ENCODE measurements at places on chromosomes 2 and 18. TPM values are rescaled to one million over a fixed set of nuclear protein-coding genes. Genes with fewer than 3 reads are reported as not detected.

The SULT1C3 gene
- not detected for total RNA-seq

The SLC5A7 gene
- 3.0 TPM for total RNA-seq

DNA sequence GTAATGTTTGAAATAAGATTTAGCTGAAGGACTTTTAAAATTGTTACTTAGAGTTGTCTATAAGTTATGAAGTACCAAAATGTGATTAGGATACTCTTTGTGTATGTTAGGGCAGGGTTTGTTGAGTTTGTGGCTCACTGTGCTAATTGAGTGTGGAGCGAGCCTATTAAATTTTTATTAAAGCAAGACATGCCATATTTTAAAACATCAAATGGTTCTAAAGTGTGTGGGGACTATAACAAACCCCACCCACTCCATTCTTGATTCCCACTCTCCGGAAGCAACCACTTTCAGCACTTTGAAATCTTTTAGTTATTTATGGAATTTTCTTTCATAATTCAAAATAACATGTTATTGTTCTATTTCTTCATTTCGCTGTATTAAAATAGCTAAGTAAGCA, 1.8 kb downstream of the HNMT start:
- DNase-seq: no peak
- H3K4me1 ChIP-seq: peaks cover 18% of the 10 kb centered on the region
- H3K27me3 ChIP-seq: no peaks in the 10 kb centered on the region
- H3K36me3 ChIP-seq: no peaks in the 10 kb centered on the region
- H3K27ac ChIP-seq: no peak overlapping the region
- peak overlapping the region; percentile 64 for H3K4me3 ChIP-seq

- peak overlapping the region; percentile 87 for H3K27ac ChIP-seq
- H3K27me3 ChIP-seq: no peaks in the 10 kb centered on the region
- H3K4me3 ChIP-seq: peak overlapping the region; percentile 87
- H3K36me3 ChIP-seq: peaks cover 5% of the 10 kb centered on the region
Observed at GRCh38 chr2:171894612-171894947, 536 bp upstream of the SLC25A12 start.

DNA sequence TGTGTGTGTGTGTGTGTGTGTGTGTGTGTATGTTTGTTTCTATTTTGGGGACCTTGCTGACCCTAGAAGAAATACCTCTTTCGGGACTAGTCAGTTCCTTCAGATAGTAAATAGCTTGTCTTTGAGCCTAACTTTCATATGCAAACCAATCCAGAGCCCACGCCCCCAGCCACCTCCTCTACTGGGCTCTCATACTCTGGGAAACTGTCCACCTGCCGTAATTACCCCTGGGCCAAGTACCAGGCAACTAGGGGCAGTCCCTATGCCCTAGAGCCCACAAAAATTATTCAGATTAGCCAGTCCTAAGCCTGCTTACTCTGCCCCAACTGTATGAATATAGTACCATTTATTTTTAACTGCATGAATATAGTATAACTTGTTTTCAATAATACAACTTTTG, 970.4 kb downstream of the EPHA4 start:
- H3K36me3 ChIP-seq: no peaks in the 10 kb centered on the region
- H3K27ac ChIP-seq: no peak overlapping the region
- no peaks in the 10 kb centered on the region for H3K27me3 ChIP-seq
- DNase-seq: no peak
- H3K4me3 ChIP-seq: no peak overlapping the region

DNA sequence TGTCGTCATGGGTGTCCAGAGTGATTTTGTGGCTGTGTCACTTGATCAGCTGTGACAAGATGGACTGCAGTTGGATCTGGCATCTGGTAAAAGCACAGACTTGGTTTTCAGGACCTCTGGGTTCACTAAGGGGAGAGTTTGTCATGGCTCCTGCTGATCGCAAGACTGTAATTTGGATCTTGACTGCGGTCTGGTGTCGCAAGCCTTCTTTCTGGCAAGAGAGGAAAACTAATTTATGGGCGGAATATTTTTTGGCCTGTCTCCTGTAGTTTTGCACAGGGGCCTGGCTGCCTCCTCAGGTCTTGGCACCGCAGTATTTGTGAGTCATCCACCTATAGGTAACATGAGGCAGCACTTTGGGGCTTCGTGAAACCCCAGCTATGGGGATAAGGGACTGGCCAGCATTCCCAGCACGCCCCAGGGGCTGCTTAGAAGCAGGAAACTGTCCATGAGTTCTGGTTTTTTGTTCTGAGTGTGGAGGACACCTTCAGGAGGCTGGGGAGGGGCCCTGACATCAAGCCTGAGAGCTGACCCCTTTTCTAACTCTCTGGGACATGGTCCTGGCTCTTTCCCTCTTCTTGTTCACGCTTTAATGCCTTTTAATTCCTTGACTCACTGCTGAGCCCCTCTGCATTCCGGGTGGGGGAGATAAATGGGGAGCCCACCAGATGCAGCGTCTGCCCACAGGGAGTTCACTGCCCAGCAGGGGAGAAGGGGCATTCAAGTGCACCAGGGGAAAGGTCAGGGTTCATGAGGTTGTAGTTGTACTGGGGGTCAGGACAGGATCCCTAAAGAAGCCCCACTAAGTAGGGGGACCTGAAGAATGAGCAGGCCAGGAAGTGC, 12.2 kb downstream of the SH3BP4 start:
- H3K27me3 ChIP-seq: no peaks in the 10 kb centered on the region
- H3K27ac ChIP-seq: no peak overlapping the region
- DNase-seq: no peak
- H3K4me3 ChIP-seq: no peak overlapping the region

DNA sequence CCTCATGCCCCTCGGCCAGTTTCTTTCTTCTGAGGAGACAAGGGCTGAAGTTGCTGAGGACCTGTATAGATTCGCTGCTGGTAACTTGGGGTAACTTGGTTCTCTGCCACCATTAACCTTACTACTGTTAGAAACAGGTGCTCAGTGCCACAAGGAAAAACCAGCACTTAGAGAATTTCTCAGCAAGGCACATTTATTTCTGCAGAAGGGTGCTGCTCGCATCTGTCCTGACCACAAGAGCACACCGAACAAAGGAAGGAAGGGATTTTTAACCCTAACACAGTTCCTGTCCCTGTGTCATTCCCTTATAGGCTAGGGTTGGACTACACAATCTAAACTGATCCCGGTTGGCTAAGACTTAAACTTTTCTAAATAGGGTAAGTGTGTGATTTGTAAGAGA, 154.1 kb downstream of the SOCS6 start:
- no peak for DNase-seq
- H3K4me1 ChIP-seq: no peaks in the 10 kb centered on the region
- no peaks in the 10 kb centered on the region for H3K27me3 ChIP-seq
- no peak overlapping the region for H3K4me3 ChIP-seq
- no peak overlapping the region for H3K27ac ChIP-seq
- H3K36me3 ChIP-seq: no peaks in the 10 kb centered on the region

- DNase-seq: no peak
- no peak overlapping the region for H3K4me3 ChIP-seq
- H3K27me3 ChIP-seq: no peaks in the 10 kb centered on the region
- H3K4me1 ChIP-seq: no peaks in the 10 kb centered on the region
- H3K36me3 ChIP-seq: no peaks in the 10 kb centered on the region
Observed at GRCh38 chr18:8856769-8857393, 151.5 kb downstream of the MTCL1 start.

The CRYBA2 gene
- not detected for total RNA-seq

The DUSP19 gene
- total RNA-seq: 2.5 TPM

The ERFE gene
- not detected for total RNA-seq

GRCh38 chr2:127811397-127812321, 688 bp upstream of the WDR33 start:
- H3K36me3 ChIP-seq: no peaks in the 10 kb centered on the region
- peak overlapping the region; percentile 78 for H3K4me3 ChIP-seq
- peak overlapping the region; percentile 91 for H3K27ac ChIP-seq
- DNase-seq: no peak

DNA sequence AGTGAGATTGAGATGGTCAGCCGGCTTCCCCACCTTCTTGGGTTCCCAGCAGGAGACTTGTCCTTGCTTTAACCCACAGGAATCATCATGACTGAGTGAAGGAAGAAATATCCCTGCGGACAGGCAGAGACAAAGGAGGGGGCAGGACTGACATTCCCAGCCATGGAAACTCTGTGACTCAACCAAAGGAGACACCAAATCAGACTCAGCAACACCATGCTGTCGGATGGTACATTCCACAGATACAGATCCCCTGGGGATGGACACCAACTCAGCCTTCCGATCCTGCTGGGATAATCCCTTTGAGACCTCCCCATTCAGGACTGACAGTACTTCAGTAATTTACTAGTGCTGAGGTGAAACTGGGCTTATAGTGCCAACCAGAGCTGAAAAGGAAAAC, 518.3 kb downstream of the XIRP2 start:
- H3K4me3 ChIP-seq: no peak overlapping the region
- no peaks in the 10 kb centered on the region for H3K36me3 ChIP-seq
- no peaks in the 10 kb centered on the region for H3K4me1 ChIP-seq
- no peaks in the 10 kb centered on the region for H3K27me3 ChIP-seq
- no peak overlapping the region for H3K27ac ChIP-seq

GRCh38 chr2:65368468-65368867, 63.9 kb downstream of the SPRED2 start:
- H3K27me3 ChIP-seq: no peaks in the 10 kb centered on the region
- peaks cover 50% of the 10 kb centered on the region for H3K4me1 ChIP-seq
- H3K36me3 ChIP-seq: no peaks in the 10 kb centered on the region
- H3K4me3 ChIP-seq: no peak overlapping the region
- no peak for DNase-seq

GRCh38 chr2:152622219-152622618, 95.0 kb downstream of the PRPF40A start:
- no peaks in the 10 kb centered on the region for H3K27me3 ChIP-seq
- H3K36me3 ChIP-seq: peaks cover 5% of the 10 kb centered on the region
- H3K4me1 ChIP-seq: peaks cover 8% of the 10 kb centered on the region

The KANSL3 gene
- total RNA-seq: 58.6 TPM

The HMSD gene
- total RNA-seq: not detected

DNA sequence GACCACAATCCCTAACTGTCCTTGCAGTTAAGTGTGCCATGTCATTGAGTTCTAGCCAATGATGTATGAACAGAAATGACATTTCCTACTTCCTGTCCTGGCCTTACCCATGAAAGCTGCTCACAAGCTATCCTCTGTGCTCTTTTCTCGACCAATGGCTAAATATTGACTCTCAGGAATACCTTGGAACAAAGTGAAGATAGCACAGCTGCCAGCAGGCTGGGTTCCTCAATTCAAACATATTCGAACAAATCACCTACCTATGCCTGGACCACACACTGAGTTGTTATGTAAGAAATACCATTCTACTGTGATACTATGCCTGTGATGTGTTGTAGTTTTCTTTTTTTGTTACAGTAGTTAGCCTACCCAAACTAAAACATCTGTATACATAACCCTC, 65.1 kb downstream of the GAREM1 start:
- no peaks in the 10 kb centered on the region for H3K27me3 ChIP-seq
- no peaks in the 10 kb centered on the region for H3K36me3 ChIP-seq
- H3K4me1 ChIP-seq: peaks cover 16% of the 10 kb centered on the region
- no peak for DNase-seq

- no peak for DNase-seq
- no peaks in the 10 kb centered on the region for H3K36me3 ChIP-seq
- H3K27me3 ChIP-seq: no peaks in the 10 kb centered on the region
- H3K4me1 ChIP-seq: no peaks in the 10 kb centered on the region
- no peak overlapping the region for H3K4me3 ChIP-seq
Observed at GRCh38 chr2:180405520-180405919, 398.4 kb upstream of the CWC22 start.

GRCh38 chr2:98746426-98746825, 15.5 kb upstream of the MGAT4A start:
- peaks cover 10% of the 10 kb centered on the region for H3K4me1 ChIP-seq
- H3K27ac ChIP-seq: no peak overlapping the region
- no peaks in the 10 kb centered on the region for H3K27me3 ChIP-seq
- H3K4me3 ChIP-seq: no peak overlapping the region

- H3K27me3 ChIP-seq: no peaks in the 10 kb centered on the region
- no peak overlapping the region for H3K4me3 ChIP-seq
- peaks cover 12% of the 10 kb centered on the region for H3K4me1 ChIP-seq
- no peak overlapping the region for H3K27ac ChIP-seq
Observed at GRCh38 chr2:237458519-237458918, 28.5 kb upstream of the MLPH start.

The SERPINB11 gene
- total RNA-seq: not detected

The CMPK2 gene
- 8.3 TPM for total RNA-seq

DNA sequence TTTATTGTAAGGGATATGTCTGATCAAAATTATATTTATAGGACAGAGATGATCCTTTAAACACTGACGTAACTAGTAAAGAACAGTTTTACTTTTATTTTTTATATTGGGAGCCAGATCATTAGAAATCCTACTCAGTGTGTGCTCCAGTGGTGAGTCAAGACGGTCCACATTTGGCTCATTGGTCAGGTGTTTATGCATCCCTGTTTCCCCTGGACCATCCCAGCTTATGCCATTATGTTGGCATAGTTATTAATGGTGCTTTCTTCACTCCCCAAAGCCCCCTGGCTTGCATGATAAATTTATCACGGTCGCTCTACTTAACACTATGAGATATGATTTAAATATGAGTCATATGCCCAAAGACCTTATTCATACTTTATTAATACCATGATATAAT, 293.4 kb downstream of the XIRP2 start:
- no peaks in the 10 kb centered on the region for H3K27me3 ChIP-seq
- DNase-seq: no peak
- peaks cover 4% of the 10 kb centered on the region for H3K4me1 ChIP-seq
- H3K4me3 ChIP-seq: no peak overlapping the region
- H3K36me3 ChIP-seq: no peaks in the 10 kb centered on the region
- H3K27ac ChIP-seq: no peak overlapping the region

The CROCC2 gene
- not detected for total RNA-seq
